ENCODE measurements at places on chromosomes 7 and 10.

DNA sequence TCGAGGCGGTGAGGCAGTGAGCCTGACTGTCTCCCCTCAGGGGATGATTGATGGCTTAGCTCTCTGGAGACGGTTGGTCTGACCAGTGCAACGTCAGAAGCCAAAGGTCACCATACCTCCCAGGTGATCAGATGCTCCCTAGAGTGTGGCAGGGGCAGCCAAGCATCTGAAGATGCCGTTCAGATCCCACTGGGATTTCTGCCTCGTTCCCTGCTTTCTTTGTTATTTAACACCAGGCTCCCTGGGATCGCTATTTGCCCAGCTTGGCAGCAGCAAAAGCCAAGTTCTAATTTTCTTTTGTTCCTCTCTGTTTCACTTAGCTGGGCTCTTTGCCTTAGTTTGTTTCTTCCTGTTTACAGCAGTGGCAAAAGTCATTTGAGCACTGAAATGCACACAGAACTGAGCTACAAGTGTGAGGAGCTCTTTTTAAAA, 53.5 kb upstream of the SVIL start:
- DNase-seq = no peak

DNA sequence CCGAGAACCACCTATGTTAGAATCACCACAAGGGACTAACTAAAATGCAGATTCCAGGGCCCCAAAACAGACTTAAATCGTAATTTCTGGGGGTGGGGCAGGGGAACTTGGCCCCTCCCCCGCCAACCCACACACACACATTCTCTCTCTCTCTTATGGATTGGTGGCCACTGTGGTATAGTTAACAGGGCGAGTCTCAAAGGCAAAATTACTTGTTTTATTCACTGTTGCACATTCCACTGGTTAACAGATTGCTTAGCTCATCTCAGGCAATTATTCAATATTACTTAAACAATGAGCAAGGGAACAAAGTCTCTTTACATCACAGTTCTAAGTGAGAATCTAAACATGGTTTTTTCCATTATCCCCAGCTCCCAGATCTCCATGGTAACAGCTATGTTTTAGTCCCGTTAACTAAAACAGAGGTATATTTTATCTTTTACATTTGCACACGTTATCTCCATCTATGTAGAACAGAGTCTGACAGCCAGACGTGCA, 38.5 kb downstream of the IGF2BP3 start:
- no peak for DNase-seq

GRCh38 chr7:158289761-158290523, 297.7 kb downstream of the PTPRN2 start:
- no peak for DNase-seq

GRCh38 chr7:27211764-27212204, 11.9 kb upstream of the HOXA13 start:
- no peak for DNase-seq

Measured in SW 1271 (cell line).